ENCODE measurements at places on chromosomes 3 and 15.
A peak's percentile ranks its signal among the peaks of the same experiment; 100 is the strongest.

DNA sequence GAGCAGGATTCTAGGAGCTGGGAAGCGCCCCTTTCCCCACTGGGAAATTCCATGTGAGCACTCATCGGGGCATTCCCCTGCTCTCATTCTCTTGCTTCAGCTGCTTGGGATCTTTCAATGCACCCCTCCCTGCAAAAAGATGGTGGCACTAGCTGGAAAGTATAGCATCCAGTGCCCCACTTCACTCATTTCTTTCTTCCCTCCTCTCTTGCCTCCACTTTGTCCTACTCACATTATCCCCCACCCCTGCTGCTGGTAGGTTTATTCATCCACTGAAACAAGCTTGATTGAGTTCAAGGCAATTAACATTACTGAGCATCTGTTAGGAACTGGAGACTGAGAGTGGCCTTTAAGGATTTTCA, 84.8 kb upstream of the LIMD1 start:
- DNase-seq, result no peak

GRCh38 chr3:66398228-66399025, 102.4 kb downstream of the LRIG1 start:
- no peak for DNase-seq

- no peak for DNase-seq
Observed at GRCh38 chr3:43132870-43133636, 27.2 kb upstream of the POMGNT2 start.

DNA sequence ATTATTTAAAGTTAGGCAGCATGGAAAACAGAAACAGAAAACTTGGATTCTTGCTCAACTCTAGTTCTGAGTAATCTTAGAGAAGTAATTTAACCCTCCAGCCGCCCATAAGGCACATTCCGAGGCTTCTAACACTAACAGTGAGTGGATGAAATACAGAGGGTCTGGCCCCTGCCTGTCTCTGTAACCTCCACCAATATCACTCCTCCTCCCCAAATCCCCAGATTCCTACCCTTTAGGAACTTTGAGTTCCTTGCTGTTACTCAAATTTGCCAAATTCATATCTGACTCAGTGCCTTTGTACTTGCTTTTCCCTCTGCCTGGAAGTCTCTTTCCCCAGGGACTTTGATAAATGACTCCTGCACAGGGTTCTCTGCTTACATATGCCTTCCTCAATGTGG, 112.5 kb upstream of the TGFBR2 start:
- DNase-seq, result no peak

- DNase-seq, result no peak
Observed at GRCh38 chr15:42691308-42691707, 45.6 kb downstream of the CDAN1 start.

- DNase-seq, result peak; percentile 38
Observed at GRCh38 chr3:115146032-115146417, 1.1 kb downstream of the ZBTB20 start.

GRCh38 chr3:40821315-40821714, 296.6 kb downstream of the ZNF621 start:
- DNase-seq, result no peak

- DNase-seq, result no peak
Observed at GRCh38 chr3:24401090-24401810, 93.4 kb downstream of the THRB start.

GRCh38 chr3:42742688-42743087, 30.4 kb downstream of the CCDC13 start:
- DNase-seq, result no peak

DNA sequence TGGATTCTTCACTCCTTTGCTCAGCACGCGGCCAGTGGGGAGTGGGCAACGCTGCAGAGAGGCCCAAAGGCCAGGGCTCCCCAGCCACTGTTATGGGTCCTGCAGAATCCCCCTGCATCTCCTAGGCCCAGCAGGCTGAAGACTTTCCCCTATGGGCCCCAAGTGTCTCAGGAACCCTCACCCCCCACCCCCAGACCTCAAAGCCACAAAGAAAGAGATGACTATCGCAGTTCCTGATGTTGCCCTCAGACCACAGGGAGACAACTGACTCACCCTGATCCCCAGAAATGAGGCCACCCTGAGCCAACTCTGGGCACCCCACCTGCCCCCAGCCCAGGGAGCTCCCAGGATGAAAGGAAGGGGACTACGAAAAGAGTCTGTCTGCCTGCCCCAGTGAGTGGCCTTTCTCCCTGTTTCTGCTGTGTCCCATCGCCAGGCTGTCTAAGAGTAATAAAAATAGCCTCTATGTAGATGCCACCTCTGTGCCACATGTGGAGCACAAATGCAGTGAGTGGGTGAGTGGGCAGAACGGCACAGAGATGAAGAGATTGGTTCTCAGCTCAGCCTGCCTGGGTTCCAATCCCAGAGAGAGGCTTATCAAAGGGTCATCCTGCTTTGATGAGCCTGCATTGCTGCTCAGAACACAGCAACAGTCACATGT, 283.0 kb downstream of the UACA start:
- DNase-seq, result no peak

GRCh38 chr3:13145826-13146642, 72.8 kb upstream of the IQSEC1 start:
- no peak for DNase-seq

DNA sequence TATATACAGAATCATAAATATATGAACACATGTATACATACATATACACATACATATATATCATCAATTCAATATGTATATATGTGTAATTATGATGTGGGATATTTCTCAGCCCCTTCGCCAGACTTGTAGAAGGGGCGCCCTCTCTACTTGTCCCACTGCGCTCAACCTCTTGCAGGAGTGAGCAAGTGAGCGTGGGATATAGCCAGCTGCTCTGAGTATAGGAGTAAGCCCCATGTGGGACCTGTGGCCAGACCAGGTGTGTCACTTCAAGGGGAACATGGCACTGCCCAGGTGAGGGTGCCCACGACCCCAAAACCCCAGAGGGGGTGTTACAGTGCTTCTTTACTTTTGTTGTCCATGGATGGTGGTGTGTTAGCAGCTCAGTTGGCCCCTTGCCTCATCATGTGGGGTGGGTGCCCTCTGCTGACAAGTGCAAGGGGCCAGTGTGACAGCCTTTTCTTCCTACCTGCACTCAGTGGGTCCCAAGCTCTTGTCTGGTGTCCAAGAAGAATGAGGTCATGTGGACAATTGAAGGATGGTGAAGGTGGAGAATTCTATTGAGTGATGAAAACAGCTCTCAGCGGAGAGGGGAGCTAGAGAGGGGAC, 304.1 kb downstream of the UNC13C start:
- DNase-seq, result no peak

DNA sequence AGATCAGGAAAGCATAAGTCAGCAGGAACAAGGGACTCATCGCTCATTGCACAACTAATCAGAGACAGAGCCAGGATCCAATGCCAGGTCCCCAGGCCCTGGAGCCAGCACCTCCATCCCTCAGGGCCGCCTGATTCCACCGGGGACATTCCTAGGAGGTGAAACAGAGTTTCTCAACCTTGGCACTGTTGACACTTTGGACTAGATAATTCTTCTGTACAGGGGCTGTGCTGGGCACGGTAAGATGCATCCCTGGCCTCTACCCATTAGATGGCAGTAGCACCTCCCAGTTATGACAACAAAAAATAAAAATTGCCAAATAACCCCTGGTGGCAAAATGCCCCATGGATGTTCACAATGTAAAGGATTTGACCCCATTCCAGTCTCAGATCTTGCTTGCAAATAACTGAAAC, 127.7 kb downstream of the MTHFS start:
- no peak for DNase-seq

DNA sequence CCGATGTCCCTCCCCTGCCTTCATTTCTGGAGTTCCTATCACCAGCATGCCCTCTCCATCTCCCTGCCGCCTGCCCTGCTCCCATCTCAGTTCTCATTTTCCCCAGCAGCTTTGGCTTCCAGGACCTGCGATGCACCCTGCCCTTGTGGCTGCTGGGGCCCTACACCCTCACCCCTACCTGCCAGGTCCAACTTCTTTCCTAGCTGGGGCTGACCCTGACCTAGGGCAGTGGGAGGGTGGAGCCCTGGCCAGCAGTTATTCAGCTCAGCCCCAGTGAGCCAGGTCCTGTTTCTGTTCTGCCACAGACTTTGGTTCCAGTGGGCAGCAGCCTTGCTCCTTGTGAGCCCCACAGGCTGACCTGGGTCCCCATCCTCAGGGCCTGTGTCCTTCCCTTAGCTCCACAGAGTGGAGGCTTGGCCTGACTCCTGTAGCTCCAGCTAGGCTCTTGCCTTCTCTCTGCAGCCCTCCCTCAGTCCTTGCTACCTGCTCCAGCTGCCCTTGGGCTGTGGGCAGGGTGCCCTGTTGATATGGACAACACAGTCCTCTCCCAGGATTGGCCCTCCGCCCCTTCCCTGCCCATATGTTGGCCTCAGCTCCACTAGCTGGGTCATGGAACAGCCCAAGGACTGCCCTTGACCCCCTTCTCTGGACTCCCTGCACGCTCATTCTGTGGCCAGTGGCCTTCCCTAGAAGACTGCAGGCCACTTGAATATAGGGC, 34.7 kb upstream of the PDE8A start:
- DNase-seq, result peak; percentile 42

Data from heart right ventricle (tissue), 16 donors.